Stimulated activated CD8-positive, alpha-beta memory T cell treated with anti-CD3 and anti-CD28 coated beads, Interleukin-4, amount 100 ng/mL, for 1 hour (primary cell): ENCODE measurements at places on chromosomes 11 and 22.

- DNase-seq, result no peak
Observed at GRCh38 chr11:33333816-33334215, 76.6 kb downstream of the HIPK3 start.

DNA sequence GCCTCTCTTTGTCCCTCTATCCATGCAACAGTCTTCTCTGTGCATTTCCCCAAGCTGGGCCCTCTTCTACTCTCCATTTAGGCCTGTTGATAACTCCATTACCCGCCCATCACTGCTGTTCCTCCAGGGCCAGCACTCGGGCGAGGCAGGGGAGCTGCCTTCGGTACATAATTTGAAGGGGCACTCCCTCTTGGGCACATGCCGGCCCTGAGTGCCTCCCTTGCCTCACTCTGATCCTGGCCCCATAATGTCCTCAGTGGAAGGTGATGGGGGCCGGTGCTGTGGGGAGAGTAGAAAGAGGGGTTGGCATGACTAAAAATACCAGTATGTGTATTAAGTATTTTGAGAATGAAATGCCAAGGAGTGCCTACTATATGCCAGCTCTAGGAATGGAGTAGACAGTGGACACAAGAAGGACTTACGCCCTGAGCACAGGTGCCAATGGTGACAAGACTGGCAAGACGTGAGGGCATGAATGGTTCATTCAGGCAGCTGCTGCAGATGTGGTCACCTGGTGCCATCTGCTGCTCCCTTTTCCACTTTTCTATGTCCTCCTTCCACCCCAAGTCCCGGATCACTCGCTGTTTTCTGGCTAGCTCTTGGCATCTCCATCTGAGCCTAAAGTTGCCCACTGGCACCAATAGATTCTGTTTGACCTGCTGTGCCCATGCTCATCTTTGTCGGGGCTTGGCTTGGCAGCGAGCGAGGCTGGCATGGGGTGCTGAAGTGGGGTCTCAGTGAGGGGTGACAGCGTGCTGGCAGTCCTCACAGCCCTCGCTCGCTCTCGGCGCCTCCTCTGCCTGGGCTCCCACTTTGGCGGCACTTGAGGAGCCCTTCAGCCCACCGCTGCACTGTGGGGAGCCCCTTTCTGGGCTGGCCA lies 22.6 kb downstream of the TMEM218 start:
- no peak for DNase-seq

DNA sequence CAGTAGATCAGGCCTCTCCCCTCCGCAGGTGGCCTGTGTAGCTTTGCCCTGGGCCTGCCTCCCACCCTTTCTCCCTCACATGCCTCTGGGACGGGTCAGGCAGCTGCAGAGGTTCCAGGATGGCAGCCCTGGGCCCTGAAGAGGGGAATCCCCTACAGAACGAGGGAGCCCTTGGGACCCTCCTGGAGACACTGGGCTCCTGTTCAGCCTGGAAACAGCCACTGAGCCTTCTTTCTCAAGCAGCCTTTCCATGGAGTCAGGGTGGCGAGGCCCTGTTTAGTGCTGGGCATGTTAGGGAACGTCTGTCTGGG lies 720.9 kb downstream of the BRD1 start:
- DNase-seq, result no peak

DNA sequence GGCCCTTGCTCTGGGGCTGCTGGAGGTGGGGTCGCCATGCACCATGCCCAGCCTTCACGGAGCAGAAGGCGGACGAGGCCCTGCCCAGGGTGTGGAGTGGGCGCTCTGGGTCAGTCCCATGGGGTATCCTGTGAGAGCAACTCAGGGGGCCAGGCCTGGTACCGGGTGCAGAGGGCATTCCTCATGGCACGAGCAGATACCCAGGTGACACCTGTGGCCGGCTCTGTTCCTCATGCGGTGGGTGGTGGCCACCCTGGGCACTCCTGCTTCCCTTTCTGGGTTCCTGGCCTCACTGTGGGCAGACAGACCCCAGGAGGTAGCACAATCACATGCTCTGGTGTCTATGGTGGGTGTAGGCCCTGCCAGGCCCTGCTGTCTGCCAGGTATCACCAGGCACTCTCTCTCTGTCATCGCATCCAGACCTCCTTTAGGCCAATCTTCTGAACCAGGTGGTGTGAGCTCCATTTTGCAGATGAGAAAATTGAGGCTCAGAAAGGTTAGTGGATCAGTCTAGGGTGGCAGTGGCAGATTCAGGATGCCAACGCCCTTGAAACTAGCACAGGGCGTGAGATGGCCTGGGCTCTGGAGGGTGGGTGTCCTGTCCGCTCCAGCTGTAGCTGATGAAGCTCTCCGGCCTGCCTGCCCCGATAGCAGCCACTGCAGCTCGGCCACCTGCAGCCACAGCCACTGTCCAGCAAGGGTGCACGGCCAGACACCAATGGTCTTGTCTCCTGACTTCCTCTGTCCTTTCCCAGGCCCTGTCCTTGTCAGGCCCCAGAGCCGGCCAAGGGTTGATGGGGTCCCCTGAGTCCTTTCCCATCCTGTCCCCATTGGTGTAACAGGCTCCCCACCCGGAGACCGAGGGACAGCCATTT lies 15.1 kb downstream of the DGKZ start:
- DNase-seq, result no peak

- DNase-seq, result no peak
Observed at GRCh38 chr11:125304136-125304535, 139.6 kb downstream of the PKNOX2 start.

- DNase-seq, result no peak
Observed at GRCh38 chr22:38919631-38920190, 37.7 kb upstream of the APOBEC3A start.

DNA sequence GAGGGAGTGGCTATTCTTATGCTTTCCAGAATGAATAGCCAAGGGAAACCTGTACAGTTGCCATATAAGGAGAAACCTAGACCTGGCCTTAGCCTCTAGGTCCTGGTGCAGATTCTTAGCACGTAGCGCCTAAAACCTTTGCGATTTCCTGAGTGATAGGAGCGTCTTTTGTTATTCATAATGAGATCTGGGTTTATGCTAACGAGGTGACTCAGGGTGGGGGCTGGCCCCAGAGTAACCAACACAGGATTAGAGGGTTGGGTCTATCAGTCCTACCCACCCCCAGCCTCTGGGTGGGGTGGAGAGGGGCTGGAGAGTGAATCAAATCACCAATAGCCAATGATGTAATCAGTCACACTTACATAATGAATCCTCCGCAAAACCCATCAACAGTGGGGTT lies 73.4 kb upstream of the PARVG start:
- no peak for DNase-seq

DNA sequence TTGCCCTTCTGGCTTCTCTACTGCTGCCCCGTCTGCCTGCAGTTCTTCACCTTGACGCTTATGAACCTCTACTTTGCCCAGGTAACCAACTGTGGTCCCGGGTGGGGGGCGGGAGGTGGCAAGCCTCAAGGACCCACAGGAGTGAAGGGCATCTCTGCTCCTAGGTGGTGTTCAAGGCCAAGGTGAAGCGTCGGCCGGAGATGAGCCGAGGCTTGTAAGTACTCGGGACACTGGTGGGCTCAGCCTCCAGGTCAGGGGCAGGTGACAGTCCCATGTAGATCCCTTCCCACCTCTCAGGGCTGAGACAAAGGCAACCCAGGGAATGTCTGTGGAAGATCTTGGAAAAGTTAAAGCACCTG lies 1.1 kb downstream of the GPR137 start:
- no peak for DNase-seq

GRCh38 chr11:1326435-1327063 lies 17.1 kb upstream of the TOLLIP start:
- no peak for DNase-seq

DNA sequence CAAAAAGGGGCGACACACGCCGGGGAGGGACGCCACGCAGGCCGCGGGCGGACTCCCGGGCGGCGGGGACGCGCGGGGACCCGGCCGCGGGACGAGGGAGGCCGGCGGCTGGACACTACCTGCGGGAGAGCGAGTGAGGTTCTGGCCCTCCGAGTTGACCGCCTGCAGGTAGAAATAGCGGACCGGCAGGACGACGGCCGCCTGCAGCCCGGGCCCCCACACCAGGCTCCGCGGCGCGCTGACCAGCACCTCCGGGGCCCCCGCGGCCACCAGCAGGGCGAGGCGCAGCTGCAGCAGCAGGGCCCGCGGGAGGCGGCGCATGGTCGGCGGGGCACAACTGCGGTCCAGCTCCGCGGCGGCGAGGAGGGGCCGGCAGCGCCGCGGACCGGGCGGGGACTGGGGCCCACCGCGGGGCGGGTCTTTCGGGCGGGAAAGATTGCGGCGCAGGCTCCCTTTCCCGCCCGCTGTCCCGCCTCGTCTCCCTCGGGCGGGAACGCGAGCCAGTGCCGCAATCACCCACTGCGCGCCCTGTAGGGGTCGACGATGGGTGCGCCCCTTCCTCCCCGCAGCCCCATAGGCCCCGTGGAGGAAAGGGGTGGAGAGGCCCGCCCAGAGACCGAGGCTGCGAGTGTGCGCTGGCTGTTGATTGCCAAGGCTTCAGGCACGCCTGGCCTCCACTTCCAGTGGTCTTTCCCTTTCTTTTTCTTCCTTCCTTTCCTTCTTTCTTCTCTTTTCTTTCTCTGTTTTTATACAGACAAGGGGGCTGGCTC lies at the start of gene POGLUT3:
POGLUT3 (minus strand) TSS at position 339 of the 770 bp plus-strand sequence; CDS start at position 321, 18 bp downstream.
- DNase-seq, result no peak

DNA sequence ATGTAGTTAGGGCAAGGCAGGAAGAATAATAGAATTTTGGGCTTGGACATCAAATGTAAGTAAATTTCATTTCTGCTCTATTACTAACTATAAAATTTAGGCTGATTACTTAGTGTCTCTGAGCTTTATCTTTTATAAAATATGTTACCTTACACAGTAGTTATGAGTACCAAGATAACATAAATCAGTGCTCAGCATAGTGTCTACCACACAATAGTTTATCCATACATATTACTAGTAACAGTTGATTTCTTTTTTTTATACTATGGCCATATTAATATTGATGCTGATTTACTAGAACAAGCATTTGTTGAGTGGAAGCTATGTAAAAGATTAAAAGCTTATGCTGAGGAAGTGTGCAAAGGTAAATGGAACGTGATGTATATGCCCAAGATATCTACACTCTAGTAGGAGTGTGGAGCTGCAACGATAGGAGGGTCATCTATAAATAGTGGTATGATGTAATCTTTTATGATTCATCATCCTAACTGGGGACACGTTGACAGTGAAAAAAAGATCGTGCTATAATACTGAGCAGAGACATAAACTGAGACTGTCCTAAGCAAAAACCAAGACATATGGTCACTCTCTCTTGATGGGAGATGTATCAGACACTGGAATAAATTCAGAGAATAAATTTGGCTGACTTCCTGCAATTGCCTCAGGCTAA lies 8.7 kb upstream of the SLC5A12 start:
- DNase-seq, result no peak

DNA sequence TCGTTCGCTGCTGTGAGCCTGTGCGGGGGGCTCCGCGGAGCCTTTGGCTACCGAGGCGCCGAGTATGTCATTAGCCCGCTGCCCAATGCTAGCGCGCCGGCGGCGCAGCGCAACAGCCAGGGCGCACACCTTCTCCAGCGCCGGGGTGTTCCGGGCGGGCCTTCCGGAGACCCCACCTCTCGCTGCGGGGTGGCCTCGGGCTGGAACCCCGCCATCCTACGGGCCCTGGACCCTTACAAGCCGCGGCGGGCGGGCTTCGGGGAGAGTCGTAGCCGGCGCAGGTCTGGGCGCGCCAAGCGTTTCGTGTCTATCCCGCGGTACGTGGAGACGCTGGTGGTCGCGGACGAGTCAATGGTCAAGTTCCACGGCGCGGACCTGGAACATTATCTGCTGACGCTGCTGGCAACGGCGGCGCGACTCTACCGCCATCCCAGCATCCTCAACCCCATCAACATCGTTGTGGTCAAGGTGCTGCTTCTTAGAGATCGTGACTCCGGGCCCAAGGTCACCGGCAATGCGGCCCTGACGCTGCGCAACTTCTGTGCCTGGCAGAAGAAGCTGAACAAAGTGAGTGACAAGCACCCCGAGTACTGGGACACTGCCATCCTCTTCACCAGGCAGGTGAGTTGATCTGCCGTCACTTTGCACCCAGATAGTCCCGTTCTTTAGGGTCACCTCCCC lies 1.0 kb downstream of the ADAMTS15 start:
- DNase-seq, result no peak

GRCh38 chr11:94131047-94131717 lies 2.5 kb downstream of the PANX1 start:
- no peak for DNase-seq

DNA sequence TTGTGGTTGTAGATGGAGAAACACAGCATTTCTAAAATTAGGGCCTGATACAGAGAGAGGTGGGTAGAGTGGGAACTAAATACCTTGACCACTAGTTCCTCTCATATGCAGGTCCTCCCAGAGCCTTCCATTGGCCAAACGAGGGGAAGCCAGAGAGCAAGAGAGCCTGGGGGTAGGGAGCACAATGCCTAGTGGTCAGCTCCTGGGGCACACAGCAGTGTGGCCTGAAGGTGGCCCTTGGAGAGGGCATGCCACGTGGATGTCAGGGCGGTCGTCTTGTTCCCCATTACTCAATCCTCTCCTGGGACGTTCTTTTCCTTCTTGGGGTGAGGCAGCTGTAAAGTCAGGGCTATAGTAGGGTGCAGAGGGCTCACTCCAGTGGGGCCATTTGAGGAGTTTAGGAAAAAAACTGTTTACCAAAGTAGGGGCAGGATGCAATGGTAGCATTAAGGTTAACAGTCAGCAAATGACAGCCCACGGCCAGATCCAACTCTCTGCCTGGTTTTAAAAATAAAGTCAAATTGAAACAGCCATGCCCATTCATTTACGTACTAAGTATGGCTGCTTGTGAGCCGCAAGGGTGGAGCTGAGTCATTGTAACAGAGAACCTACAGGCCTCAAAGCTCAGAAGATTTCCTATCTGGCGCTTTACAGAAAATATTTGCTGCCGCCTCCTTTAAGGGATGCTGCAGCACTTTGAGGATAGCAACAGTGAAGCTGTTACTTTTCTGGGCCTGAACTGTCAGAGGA lies 7.6 kb downstream of the MYO18B start:
- no peak for DNase-seq

- no peak for DNase-seq
Observed at GRCh38 chr11:69035150-69035945, 13.4 kb upstream of the TPCN2 start.

GRCh38 chr11:66291706-66292542 lies at the start of gene TMEM151A:
Gene TMEM151A (plus strand): TSS chr11:66291894. CDS start chr11:66292014, 120 bp downstream.
- DNase-seq, result no peak

GRCh38 chr11:112881461-112881860 lies 79.8 kb upstream of the NCAM1 start:
- no peak for DNase-seq
